ENCODE measurements at places on chromosomes 4 and X.

GRCh38 chrX:71458866-71459265, 74.0 kb upstream of the OGT start:
- no peak for DNase-seq

DNA sequence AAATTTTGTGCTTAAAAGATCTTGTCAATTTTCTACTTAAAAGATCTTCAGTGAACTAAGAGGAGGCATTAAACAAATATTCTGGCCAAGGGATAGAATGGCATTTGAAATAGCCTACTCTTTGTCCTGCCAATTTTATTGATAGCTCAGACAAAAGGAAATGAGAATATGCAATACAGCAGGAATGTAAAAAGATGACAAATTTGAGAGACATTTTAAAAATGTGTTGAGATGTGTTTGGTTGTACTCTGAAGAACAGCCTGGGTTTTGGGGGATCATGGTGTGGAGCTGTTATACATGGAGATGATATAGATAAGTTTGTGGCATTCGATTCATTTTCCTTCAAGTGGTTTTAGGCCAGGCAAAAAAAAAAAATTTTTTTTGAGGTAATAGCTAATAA, 11.6 kb upstream of the MAD2L1 start:
- DNase-seq = no peak

GRCh38 chr4:3729188-3729881, 36.9 kb upstream of the ADRA2C start:
- no peak for DNase-seq

GRCh38 chr4:113302051-113302450, 252.6 kb downstream of the ANK2 start:
- no peak for DNase-seq

GRCh38 chr4:93203708-93204107, 624.8 kb upstream of the ATOH1 start:
- DNase-seq = no peak

DNA sequence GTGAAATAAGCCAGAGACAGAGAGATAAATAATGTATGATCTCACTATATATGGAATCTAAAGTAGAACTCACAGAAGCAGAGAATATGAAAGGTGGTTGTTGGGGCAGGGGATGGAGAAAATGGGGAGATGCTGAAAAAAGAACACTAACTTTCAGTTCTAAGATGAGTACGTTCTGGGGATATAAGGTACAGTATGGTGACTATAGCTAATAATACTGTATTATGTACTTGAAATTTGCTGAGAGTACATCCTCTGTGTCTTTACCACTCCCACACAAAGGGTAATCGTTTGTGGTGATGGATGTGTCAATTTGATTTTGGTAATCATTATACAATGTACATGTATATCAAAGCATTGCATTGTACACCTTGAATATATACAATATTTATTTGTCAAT, 6.6 kb downstream of the FBXL5 start:
- DNase-seq = no peak

GRCh38 chrX:9953396-9953795, 13.8 kb upstream of the CLDN34 start:
- DNase-seq = no peak

GRCh38 chr4:37682701-37683401, 3.3 kb downstream of the RELL1 start:
- no peak for DNase-seq

GRCh38 chrX:30615229-30615628, 37.7 kb upstream of the TASL start:
- no peak for DNase-seq
